Globus pallidus (tissue), 1 donor: ENCODE measurements at places on chromosomes 2 and 18.

DNA sequence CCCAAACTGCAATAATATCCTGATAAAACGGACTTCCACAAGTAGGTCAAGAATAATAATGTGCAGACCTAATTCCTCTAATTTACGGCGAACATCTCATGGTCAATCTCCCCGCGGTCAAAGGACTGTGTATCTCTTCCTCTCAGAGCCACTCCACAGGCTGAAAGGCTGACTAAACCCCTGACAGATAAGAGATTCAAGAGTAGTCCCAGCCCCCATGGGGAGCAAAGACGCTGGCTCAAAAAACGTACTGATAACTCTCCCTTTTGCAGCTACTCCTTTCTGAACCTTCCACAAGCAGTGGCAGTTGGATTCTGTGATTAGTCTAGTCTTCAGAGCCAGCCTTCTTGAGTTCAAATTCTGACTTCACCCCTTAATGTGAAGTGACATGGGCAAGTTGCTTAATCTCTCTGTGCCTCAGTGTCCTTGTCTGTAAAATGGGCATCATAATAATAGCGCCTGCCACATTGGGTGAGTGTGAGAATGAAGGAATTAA, 19.7 kb upstream of the IL18R1 start:
- no peak for DNase-seq

DNA sequence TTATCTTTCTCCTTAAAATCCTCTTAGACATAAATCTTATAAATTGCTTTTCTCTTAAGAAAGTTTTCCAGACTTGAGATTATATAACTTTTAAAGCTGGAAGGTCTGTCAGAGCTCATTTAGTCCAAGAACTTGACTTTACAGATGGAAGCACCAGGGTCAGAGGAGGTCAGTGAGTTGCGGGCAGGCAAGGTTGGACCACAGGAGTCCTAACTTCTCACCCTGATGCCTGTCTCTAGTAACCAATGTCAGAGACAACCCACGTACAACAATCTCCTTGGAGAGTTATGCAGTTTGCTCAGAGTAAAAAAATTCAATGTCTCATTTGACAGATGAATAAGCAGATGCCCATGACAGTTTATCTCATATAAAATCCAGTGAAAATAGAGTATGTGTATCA, 203.9 kb downstream of the DLGAP1 start:
- DNase-seq: no peak

- DNase-seq: no peak
These were observed 558.5 kb downstream of the CPS1 start for GRCh38 chr2:211114826-211115455.

- no peak for DNase-seq
These were observed 456.6 kb upstream of the UBE2E3 start for GRCh38 chr2:180523621-180524340.
